Inflammatory macrophage treated with lipopolysaccharide for 1 hour (primary cell): ENCODE measurements at places on chromosomes 1 and 21.

DNA sequence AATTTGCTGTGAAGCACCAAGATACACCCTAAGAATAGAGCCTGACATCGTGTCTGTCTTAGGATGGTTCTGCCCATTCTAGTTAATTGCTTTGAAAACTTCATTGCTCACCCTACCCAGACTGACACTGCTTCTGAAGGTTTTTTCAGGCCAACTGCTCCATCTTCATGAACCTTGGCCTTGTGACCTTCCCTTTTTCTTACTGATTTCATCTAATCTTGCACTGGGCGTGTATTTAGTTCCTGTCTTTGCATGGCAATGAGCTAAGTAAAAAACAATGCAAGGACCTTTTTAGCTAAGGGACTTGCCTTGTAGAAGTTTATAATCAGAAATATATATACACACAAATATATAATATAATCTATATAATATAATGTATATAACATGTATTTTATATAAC lies 108.0 kb downstream of the PBX1 start:
- DNase-seq = no peak

GRCh38 chr1:30179942-30180543 lies 543.3 kb downstream of the MATN1 start:
- DNase-seq = no peak

DNA sequence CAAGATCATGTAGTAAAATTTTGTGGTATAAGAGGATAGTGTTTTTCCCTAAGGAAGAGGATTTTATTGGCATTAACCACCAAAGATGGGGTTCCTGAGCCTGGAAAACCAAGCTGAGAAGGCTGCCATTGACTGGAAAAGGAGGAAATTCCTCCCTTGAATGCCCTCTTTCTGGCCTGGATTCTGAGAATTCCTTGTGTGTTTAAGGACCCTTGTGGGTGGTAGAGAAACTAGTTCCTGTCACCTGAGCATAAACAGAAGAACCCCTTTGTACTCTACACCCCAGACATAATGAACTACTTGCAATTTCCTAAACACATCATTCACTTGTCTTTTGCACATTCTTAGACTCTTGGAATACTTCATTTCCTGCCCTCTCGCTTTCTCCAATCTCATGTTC lies 33.1 kb upstream of the CEP350 start:
- DNase-seq = no peak

DNA sequence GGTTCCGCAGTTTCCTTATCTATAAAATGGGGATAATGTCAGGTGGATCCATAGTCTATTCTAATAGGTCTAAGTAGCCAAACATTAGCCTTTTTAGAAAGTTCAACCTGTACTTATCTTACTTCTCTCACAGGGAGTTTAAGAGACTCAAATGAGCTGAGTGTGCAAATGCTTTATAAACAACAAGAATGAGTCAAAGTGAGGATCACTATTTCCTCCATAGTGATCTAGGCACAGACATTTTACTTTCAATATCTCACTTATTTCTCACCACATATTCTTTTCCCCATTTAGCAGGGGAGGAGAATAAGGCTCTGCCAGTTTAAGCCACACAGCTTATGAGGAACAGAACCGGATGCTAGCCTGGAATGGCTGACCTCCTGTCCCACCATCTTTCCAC lies 92.1 kb upstream of the LMO4 start:
- DNase-seq = no peak

- DNase-seq = no peak
Measured at GRCh38 chr1:183148599-183148998, 37.5 kb upstream of the LAMC2 start.

- DNase-seq = no peak
Measured at GRCh38 chr1:17319561-17320350, 11.8 kb downstream of the PADI4 start.

DNA sequence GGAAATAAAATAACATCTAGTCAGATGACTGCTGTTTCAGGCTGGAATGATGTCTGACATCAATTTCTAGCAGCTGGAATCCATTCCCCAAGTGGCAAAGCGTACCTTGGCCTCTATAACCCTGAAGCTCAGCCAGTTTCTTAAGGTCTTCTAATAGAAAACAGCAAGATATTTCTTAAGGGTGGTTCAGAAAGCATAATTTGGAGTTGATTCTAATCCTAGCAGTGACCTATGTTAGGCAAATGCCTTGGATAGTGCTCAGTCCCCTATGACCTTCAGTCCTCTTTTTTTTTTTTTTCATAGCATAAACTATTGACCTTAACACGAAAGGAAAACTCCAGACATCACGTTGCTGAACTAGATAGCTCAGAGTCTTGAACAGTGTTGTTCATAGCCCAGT lies 56.5 kb downstream of the LAMC2 start:
- no peak for DNase-seq

- no peak for DNase-seq
Measured at GRCh38 chr1:164769486-164770130, 210.6 kb downstream of the PBX1 start.

GRCh38 chr1:21955501-21956281 lies 18.6 kb upstream of the HSPG2 start:
- DNase-seq = no peak

GRCh38 chr1:22260860-22261432 lies 118.0 kb upstream of the WNT4 start:
- DNase-seq = no peak

- DNase-seq = no peak
Measured at GRCh38 chr1:221022331-221022730, 143.1 kb downstream of the HLX start.

- DNase-seq = peak; percentile 10
Measured at GRCh38 chr1:241857131-241857530, 9.1 kb downstream of the EXO1 start.

GRCh38 chr21:39156024-39156423 lies 27.2 kb downstream of the PSMG1 start:
- DNase-seq = no peak

- no peak for DNase-seq
Measured at GRCh38 chr1:177800400-177801088, 169.3 kb downstream of the SEC16B start.

DNA sequence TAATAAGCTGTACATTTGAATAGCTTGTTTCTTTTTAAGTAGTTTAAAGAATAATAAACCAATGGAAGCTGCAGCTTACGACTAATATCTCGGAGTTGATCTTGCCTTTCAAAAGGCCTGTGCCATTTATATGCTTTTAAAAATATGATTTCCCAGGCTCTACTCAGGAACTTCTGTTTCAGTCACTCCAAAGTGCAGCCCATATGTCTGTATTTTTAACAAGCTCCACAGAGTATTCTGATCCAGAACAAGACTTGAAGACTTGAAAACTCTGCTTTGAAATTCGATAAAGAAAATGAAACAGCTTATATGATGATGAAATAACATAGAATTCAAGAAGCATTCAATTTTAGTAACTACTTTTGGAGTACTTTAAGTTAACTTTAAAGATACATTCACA lies 79.1 kb upstream of the PLPPR4 start:
- DNase-seq = no peak

- no peak for DNase-seq
Measured at GRCh38 chr1:243645281-243645680, 204.8 kb downstream of the AKT3 start.

DNA sequence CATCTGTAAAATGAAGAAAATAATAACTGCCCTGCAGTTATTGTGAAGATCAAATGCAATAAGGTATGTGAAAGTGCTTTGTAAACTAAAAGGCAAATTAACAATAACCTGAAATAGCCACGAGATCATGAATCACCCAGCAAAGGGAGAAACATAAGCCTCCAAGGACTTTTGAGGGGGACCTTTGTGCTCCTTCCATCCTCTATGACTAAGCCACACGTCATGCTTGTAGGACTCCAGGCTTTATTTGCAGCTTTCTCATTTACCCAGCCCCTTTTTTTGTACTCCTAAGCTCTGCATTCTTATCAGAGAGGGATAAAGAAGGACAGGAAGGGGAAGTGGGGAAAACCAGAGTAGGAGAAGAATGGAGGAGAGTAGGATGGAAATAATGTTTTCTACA lies 115.1 kb downstream of the PROX1 start:
- DNase-seq = no peak

GRCh38 chr21:39867198-39867650 lies at the start of gene PCP4:
Gene PCP4, plus strand, starts transcription at chr21:39867438. Its CDS starts 64 bp downstream, at chr21:39867502.
- peak; percentile 40 for DNase-seq

- no peak for DNase-seq
Measured at GRCh38 chr1:224507771-224508523, 73.3 kb upstream of the WDR26 start.

- DNase-seq = no peak
Measured at GRCh38 chr1:218538341-218538740, 193.2 kb downstream of the TGFB2 start.

GRCh38 chr1:212539737-212540430 lies 68.7 kb upstream of the ATF3 start:
- DNase-seq = no peak

DNA sequence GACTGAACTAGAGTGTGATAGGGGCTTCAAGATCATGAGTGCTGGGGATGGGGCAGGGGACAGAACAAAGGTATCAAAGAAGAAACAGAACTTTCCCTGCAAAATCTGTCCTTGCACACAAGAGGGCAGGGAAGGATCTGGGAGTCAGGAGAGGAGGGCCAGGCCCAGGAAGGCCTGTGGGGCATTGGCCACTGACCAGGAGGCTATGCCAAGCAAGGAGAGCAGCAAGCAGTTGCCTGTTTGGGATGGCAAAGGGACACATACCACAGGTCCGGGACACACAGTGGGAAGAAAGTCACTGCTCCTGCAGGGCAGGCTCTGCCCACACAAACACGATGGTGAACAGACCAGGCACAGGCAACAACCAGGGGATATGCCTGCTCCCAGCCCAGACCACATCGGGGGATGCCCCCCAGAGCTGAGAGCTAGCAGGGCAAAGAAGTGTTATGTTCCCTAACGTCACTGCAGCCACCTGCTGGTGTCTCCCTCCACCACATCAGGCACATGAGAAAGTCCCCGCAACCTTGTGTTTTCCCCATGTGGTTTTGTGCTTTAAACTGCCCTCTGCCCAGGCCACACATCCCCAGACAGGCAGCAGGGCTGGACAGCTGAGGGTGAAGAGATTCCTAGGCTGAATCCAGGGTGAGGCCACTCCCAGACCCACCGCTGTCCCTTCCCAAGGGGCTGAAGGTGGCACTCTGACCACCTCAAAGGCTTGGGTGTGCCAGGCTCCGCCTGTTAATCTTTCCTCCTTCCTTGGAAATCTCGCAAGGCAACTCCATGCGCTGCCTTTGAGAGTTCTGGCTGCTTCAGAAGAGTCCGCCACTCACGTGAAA lies 53.6 kb downstream of the KIF21B start:
- DNase-seq = no peak

GRCh38 chr21:25963181-25963580 lies 207.4 kb downstream of the APP start:
- DNase-seq = no peak

GRCh38 chr21:25422610-25423608 lies 184.4 kb downstream of the MRPL39 start:
- DNase-seq = no peak

GRCh38 chr1:46130606-46131005 lies 1.8 kb downstream of the PIK3R3 start:
- DNase-seq = no peak

DNA sequence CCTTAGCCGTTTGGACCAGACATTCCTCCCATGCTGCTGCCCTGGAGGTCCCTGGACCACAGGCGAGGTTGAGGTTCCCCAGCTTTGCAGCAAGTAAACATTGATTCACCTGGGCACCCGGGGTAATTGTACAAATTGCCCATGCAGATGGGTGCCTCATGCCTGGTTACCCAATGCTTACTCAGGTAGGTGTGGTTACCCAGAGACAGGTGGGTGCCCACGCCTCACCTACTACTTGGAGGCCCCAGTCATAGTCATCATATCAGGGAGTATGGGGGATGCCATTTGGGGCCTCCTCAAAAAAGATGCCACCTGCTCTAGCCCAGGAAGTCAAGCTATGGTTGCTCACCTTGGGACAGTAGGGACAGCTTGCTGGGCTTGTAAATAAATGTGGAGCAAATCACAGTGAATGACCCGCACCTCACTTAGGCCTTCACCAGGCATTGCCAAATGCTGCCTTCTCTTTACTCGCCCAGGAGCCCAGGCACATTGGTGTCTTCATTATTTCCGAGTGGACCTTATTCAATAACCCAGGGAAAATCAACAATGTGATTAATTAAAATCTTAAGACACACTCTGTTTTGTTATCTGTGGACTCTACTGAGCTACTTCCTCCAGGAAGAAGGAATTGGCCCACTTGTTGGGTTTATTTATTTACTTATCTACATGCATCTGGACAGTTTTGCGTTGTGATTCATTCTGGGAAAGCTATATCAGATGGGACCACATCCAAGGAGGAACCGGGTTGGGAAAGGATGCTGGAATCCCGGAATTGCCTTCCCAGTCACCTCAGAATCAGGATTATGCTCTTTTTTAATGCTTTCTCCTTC lies 35.6 kb upstream of the GRHL3 start:
- no peak for DNase-seq

- peak; percentile 49 for DNase-seq
Measured at GRCh38 chr1:15141935-15142539, 11.5 kb upstream of the TMEM51 start.

DNA sequence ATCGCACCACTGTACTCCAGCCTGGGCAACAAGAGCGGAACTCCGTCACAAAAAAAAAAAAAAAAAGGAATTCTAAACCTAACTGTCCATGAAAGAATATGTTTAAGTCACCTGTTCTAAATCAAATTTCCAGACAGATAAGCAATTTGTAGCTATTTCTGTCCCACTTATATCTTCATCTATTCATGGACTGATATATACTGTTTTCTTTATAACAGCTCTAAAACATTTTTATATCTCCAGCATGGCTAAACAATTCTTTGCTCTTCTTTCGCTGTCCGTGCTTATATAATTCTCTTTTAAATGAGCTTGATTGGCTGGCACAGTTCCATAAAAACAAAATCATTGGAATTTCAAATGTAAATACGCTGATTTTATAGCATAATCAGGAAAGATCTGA lies 30.5 kb downstream of the BRWD1 start:
- no peak for DNase-seq

- no peak for DNase-seq
Measured at GRCh38 chr1:55232448-55233144, 17.4 kb upstream of the USP24 start.

GRCh38 chr1:207056673-207057072 lies 3.6 kb downstream of the PFKFB2 start:
- DNase-seq = no peak

DNA sequence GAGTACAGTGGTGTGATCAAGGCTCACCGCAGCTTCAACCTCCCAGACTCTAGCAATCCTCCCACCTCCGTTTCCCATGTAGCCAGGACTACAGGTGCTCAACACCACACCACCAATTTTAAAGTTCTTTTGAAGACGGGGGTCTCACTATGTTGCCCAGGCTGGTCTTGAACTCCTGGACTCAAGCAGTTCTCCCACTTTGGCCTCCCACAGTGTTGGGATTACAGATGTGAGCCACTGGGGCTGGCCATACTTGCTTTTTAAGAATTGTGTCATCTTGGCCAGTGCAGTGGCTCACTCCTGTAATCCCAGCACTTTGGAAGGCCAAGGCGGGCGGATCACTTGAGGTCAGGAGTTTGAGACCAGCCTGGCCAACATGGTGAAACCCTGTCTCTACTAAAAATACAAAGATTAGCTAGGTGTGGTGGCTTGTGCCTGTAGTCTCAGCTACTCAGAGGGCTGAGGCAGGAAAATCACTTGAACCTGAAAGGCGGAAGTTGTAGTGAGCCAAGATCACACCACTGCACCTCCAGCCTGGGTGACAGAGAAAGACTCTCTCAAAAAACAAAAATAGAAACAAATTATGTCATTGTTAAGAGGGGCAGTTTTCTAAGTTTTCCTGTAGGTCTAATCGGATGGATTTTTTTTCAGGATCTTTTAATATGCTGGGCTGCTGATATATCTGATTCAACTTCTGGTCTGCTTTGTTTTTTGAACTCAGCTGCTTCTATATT lies 18.7 kb downstream of the AK4 start:
- peak; percentile 61 for DNase-seq
